Stimulated activated CD8-positive, alpha-beta memory T cell treated with anti-CD3 and anti-CD28 coated beads, Interleukin-2, amount 100 ng/mL, for 48 hours (primary cell): ENCODE measurements at places on chromosomes 11 and 22.

DNA sequence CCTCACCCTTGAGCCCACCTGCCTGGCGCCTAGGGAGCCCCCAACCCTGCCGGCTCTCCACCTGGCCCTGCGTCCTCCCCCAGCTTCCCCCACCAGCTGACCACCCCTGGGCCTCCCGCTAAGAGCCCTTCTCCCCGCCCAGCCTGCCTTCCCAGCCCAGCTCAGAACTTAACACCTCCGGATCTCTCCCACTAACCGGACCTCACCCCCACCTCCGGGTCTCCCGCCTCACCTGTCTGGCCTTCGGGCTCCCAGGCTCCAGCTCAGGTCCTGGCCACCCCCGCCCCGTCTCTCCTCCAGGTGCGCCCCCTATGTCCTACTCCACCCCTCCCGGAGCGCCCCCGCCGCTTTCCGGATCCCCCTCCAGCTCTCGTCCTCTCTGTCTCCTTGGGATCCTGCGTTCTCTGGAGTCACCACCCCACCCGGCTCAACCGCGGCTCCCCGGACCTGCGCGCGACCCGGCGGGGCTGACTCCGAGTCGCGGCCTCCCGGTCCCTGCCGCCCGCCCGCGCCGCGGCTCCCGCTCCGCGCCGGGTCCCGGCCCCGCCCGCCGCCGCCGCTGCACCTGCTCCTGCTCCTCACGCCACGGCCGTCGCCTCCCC lies at the start of gene KCNJ11:
Gene KCNJ11, minus strand, starts transcription at position 51 of the 602 bp plus-strand sequence. CDS start 568 bp downstream, outside the sequence.
- no peak for DNase-seq

DNA sequence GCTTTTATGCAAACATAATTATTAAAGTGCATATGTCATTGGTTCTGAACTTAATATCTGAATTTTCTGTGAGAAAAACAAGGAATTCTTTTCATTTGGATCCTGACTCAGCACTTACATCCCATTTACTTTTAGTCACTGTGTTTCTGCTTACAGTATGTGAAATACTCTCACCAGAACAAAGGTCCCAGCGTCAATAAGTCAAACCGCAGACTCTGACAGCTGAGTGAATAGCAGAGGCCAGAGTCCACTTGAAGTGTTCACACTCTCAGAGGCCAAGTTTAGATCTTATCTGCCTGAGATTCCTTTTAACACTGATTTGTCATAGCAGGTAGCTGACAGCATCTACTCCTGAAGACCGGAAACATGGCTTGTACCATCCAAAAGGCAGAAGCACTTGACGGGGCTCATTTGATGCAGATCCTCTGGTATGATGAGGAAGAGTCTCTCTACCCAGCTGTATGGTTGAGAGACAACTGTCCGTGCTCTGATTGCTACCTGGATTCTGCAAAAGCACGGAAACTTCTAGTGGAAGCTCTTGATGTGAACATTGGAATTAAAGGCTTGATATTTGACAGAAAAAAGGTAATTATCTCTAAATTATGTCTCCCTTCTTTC lies 14.6 kb downstream of the BBOX1 start:
- DNase-seq = no peak

DNA sequence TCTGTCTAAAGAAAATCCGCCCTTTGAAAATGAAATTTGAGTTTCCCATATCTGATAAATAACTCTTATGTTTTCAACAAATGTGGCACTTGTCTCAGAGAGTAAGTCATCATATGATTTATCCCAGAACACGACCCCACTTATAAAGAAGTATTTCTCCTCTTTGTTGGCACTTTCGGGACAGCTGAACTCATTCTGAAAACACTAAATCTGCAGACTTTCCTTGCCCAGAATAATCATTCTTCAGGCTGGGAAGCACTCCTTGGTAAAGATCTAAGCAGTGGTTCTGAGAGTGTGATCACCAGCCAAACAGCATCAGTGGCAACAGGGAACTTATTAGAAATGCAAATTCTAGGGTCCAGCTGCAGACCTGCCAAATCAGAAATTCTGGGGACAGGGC lies 532.2 kb upstream of the API5 start:
- no peak for DNase-seq

GRCh38 chr11:64349025-64349387 lies 9.0 kb downstream of the CCDC88B start:
- DNase-seq = no peak

- no peak for DNase-seq
These were observed 13.8 kb upstream of the JAM3 start for GRCh38 chr11:134055029-134055428.

DNA sequence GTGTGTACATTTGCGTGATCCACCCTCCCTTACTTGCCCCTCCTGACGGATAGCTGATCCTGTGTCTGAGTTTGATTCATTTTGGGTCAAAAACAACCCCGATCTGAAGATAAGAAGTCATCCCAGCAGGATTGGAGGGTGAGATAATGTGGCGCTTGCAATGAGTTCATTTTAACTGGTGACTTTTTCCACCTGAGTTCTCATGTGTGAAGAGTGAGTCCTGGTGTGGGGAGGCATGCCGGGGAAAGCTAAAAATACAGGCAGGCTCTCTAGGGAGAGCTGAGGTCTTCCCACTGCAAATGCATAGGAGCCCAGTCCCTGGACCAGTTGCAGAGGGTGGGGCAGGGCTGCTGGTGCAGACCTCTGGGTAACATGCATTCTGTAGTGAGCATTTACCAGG lies 35.7 kb upstream of the ELF5 start:
- no peak for DNase-seq
